NAMALWA (cell line): ENCODE measurements at places on chromosomes 5 and 9.

DNA sequence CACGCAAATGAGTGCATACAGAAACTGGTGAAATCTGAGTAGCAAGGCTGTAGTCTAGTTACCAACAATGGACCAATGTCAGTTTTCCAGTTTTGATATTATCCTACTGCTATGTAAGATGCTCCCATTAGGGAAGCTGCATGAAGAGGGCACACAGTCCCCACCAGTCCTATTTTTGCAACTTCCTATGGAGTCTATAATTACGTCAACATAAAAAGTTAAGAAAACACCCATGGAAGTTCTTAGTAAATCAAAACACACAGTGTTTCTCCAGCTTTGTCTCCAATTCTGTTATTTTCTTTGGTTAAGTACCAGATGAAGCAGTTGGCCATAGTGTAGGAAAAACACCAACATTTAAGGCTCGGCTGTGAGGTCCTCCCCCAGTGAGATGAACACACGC lies 58.7 kb downstream of the FAT2 start:
- DNase-seq, result no peak

DNA sequence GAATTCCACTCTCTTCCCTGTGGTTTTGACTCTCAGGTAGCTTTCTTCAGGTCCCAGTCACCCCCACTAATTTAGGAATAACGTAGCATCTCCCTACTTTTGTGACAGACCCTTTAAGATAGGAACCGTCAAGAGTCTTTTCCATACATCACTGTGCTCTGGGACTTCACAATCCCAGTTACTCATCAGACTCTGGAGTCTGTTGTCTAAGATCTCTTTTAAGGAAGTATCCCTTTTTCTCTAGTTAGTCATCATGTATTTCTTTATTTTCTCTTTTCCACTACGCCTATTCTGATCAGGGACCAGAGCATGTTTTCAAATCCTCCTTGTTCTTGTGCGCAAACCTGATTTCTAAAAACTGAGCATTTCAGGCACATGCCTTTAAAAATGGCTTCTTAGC lies 143.0 kb downstream of the GOLPH3 start:
- no peak for DNase-seq

DNA sequence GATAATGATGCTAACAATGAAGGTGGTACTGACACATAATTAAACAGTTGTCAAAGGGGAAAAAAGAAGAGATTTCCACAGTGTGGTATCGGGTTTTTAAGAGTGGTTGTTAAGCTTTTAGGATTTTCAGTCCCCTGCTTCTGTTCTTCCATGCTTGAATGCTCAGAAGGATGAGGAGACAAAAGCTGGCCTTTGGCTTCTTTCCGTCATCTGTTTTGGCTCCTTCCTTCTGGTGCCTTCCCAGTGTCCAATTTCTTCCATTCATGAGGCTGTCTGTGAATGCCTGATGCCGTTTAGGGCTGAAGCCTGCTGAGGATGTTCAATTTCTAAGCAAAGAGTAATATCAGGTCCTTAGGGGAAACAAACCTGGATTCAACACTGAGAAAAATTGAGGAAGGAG lies 179.6 kb upstream of the GLRA1 start:
- DNase-seq, result no peak

DNA sequence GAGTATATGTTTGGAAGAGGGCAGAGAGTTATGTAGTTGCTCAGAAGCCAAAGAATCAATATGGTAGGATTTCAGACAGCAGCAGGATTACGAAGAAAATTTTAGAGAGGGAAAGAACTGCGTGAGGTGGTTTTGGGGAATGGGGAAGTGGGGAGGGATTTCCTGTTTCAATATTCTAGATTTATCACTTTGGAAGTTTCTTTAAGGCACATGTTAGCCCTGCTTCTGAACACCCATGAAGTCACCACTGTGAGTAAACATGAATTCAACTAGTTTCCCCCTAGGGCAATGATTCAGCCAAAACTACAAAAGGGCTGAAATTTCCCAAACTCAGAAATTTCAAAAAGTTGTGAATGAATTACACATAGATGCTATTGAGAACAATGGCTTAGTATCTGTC lies 132.2 kb downstream of the EBF1 start:
- no peak for DNase-seq

DNA sequence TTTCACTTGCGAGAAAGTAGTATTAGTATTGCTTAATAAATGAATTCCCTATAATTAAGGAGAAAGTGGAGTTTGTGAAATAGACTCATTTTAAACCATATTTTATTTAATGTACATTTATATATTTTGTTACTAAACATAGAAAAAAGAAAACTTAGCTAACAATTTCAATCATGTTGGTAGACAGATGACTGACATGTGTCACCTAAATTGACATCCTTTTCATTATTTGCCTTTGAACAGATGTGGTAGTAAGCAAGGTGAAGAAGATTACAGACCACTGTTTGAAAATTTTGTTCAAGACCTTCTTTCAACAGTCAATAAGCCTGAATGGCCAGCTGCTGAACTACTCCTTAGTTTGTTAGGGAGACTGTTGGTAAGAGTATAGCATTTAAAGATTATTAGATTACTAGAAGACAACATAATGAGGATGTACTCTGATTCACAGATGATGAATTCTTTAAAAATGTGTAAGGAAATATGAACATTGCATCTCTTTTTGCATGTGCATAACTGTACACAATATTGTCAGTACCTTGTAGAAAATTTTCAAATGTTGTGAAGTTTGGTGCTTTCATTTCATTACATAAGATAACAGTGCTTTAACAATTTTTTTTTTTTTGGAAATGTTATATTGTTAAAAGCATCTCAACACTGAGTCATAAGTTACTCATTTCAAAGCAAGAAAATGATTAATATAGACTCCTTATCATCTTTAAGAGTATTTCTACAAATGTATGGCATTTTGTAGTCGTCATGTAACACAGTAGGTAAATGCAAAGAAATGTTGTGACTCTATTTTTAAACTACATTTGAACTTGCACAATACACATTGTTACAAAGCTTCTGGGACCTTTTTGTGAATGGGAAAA lies 139.5 kb downstream of the NIPBL start:
- DNase-seq, result no peak

DNA sequence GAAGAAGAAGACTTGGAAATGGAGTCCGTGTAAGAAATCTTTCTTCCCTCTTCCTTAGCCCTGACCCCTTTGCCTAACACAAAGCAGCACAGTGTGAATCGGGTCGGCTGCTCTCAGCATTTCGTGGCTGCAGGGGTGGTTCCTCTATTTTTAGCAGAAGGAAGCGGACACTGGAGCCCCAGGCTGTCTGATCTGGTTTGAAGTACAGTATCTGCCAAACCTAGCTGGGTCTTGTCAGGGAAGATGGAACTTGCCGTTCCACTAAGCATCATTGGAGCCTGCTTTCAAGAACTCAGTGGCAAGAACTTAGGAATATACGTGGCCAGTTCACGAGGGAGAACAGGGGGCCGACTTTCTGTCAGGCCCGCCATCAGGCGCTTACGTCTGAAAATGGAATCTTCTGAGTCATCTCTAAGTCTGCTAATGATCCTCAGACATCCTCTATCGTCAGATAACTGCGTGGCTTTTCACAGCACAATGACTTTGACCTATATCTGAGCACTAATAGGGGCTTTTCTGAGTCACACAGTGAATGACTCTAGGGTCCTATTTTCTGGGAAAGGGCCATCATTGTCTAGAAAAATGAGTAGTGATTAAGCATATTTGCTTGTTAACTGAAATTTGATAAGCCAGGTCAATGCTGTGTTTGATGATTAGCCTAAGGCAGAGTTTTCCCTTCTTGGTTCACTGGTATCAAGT lies 43.3 kb upstream of the NCS1 start:
- peak; percentile 38 for DNase-seq

- no peak for DNase-seq
Measured at GRCh38 chr5:98798847-98799246, 25.4 kb downstream of the RGMB start.

DNA sequence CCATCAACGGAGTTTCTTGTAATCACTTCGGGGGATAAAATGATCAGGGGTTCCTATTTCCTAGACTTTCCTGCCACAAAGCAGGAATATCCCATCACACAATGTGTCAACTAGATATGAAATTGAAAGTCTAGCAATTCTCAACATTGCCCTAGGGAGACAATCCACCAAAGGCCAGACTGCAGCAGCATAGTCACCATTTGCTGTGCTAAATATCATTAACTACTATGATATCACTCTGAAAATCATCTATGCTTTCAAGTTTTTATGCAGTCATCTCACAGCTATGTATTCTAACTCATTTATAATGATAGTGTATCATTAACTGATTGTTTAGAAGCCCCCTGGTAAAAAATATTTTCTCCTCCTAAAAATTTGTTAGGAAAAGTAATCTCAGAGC lies 342.6 kb upstream of the CDH6 start:
- no peak for DNase-seq

GRCh38 chr5:173310218-173310769 lies 17.9 kb downstream of the STC2 start:
- no peak for DNase-seq

DNA sequence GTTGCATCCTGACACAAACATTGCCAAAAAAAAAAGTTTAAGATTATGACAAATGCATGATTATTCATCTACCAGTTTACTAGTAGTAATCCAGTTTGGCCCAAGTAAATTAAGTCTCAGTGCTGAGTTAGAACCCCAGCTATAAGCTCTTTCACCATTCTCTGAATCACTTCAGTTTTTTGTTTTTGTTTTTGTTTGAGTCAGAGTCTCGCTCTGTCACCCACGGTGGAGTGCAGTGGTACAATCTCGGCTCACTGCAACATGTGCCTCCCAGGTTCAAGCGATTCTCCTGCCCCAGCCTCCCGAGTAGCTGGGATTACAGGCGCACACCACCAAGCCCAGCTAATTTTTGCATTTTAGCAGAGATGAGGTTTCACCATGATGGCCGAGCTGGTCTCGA lies 1.5 kb upstream of the PCYOX1L start:
- DNase-seq, result no peak

- no peak for DNase-seq
Measured at GRCh38 chr5:33231935-33232334, 208.8 kb upstream of the TARS1 start.

DNA sequence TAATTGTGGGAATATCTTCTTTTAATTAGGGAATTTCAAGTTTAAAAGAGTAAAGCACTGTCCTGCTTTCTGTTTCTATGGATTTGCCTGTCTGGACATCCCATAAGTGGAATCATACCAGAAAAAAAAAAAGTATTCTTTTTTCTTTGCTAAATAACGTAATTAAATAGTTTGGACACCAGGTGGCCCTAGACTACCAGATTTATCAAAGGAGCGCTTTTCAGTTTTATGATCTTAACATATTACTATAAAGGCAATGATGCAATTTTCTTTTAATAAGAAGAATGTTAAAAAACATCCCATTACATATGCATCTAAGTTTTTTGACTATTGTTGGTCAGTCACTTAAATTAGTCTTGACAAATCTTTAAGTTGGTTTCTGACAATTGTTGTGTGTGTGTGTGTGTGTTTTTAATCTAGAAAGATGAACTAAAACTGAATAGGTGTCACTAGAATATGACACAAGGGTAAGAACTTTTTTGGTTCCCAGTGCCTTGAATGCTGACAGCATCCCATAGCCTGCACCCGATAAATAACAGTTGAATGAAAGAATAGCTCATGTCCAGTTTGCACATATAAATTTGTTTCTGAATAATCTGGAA lies 49.5 kb downstream of the C5orf22 start:
- peak; percentile 65 for DNase-seq

- DNase-seq, result no peak
Measured at GRCh38 chr5:151038801-151039238, 18.4 kb downstream of the GPX3 start.

DNA sequence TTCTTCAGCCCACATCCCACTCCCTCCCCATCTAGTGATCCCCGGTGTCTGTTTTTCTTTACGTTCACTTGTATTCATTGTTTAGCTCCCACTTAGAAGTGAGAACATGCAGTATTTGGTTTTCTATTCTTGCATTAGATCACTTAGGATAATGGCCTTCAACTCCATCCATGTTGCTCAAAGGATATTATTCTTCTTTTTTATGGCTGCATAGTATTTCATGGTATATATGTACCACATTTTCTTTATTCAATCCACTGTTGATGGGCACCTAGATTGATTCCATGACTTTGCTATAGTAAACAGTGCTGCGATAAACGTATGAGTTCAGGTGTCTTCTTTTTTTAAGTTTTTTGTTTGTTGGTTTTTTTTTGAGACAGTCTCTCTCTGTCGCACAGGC lies 29.1 kb upstream of the CCNB1 start:
- no peak for DNase-seq

- peak; percentile 73 for DNase-seq
Measured at GRCh38 chr9:131727795-131728545, 11.9 kb downstream of the RAPGEF1 start.

DNA sequence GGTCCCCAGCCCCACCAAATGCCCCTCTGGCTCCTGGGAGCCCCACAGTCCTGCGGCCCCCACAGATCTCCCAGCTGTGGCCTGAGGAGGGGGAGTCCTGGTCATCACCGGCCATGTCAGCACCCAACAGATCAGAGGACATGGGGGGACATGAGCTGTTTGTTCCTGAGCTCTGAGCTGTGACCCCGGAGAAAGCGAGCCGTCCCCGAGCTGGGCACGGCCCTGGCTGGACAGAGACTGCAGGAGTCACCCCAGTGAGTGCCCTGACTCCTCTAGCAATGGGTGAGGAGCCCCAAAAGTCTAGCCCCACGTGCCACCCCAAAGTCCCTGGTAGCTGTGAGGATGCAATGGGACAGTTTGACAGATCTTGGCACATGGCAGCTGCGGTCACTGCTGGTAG lies 25.7 kb downstream of the CCDC187 start:
- no peak for DNase-seq

DNA sequence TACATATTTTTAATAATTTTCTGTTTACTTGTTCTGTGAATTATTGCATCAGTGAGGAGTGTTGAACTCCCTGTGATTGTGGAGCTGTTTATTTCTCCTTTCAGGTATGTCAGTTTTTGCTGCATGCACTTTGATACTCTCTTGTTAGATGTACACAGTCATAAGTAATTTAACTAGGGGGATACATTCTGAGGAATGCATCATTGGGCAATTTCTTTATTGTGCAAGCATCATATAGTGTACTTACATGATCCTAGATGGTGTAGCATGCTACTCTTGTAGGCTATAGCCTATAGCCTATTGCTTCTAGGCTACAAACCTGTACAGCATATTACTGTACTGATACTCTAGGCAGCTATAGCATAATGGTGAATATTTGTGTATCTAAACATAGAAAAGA lies 9.5 kb downstream of the DENND4C start:
- no peak for DNase-seq
